A549 treated with GW870086 at 1 μM for 4 hours (cell line): ENCODE measurements at places on chromosomes 7 and 10. TPM values are rescaled to one million over a fixed set of nuclear protein-coding genes. Genes with fewer than 3 reads are reported as not detected.

PLCE1 gene
- total RNA-seq: 4.8 to 6.8 TPM (median 6.4 TPM) in 5 replicates

NRAP gene
- total RNA-seq: not detected in 5 replicates

PTPN20 gene
- total RNA-seq: 3.7 to 4.7 TPM (median 4.1 TPM) in 5 replicates

C10orf53 gene
- total RNA-seq: not detected in 5 replicates

NOS3 gene
- 0.35 to 1.2 TPM (median 0.53 TPM) in 5 replicates for total RNA-seq

LBX1 gene
- not detected in 5 replicates for total RNA-seq

C10orf67 gene
- total RNA-seq: 0.05 to 0.17 TPM (median 0.08 TPM) in 3 of 5 replicates, not detected in the others

CFAP43 gene
- 0.16 to 0.36 TPM (median 0.23 TPM) in 5 replicates for total RNA-seq

MINDY4 gene
- total RNA-seq: 2.0 to 2.9 TPM (median 2.3 TPM) in 5 replicates

SORBS1 gene
- 0.42 to 0.93 TPM (median 0.50 TPM) in 5 replicates for total RNA-seq

CFAP46 gene
- 1.4 to 1.8 TPM (median 1.5 TPM) in 5 replicates for total RNA-seq

SORCS1 gene
- not detected in 5 replicates for total RNA-seq

GIMAP7 gene
- not detected in 5 replicates for total RNA-seq

CALY gene
- 0.46 to 0.95 TPM (median 0.69 TPM) in 5 replicates for total RNA-seq

OR6V1 gene
- not detected in 5 replicates for total RNA-seq

PNLIP gene
- total RNA-seq: not detected in 5 replicates

POLR3A gene
- 12.2 to 14.2 TPM (median 13.7 TPM) in 5 replicates for total RNA-seq
